ENCODE measurements at places on chromosomes 6 and 20.

- no peak for DNase-seq
These were observed 93.8 kb upstream of the RNF217 start for GRCh38 chr6:124868481-124868880.

GRCh38 chr6:149044528-149044927 lies 273.0 kb upstream of the TAB2 start:
- no peak for DNase-seq

DNA sequence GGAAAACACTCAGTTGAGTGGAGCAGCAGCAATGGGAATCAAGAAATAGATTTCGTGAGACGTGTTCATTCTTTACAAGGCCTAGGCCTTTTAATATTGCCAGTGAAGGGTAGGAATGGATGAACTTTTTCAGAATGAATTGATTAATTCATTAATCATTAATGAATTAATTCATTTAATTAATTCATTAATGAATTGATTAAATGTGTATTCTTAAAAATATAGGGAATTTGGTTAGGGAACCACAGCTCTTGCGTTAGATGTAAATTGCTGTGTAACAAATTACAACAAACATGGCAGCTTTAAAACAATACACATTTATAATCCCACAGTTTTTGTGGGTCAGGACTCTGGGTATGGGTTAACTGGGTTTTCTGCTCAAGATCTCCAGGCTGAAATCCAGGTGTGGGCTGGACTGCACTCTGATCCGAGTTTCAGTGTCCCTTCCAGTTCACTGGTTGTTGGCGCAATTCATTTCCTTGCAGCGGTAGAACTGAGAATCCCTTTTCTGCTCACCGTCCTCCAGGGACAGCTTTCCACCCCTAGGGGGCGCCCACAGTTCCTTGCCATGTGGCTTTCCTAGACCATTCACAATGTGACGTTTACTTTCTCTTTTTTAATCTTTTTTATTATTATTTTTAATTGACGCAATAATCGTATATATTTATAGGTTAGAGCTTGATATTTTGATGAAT lies 32.8 kb upstream of the BCAS1 start:
- DNase-seq = peak; percentile 22

DNA sequence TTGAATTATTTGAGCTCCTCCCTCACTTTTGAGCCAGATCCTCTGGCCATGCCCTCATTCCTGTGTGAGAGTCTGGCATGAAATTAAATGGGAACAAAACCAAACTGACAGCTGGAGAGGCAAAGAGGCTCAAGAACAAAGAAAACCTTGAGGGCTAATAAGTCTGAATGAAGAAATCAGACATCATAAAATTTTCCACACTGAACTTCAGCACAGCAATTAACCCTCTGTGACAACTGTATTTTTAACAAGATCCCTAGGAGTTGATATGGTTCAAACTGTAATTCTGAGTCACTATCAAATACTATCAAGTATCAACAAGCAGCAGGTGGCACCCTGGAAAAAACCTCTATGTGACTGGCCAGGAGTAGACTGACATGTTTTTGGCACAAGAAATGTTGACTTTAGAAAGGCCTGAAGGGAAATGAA lies 109.4 kb upstream of the EMILIN3 start:
- no peak for DNase-seq

DNA sequence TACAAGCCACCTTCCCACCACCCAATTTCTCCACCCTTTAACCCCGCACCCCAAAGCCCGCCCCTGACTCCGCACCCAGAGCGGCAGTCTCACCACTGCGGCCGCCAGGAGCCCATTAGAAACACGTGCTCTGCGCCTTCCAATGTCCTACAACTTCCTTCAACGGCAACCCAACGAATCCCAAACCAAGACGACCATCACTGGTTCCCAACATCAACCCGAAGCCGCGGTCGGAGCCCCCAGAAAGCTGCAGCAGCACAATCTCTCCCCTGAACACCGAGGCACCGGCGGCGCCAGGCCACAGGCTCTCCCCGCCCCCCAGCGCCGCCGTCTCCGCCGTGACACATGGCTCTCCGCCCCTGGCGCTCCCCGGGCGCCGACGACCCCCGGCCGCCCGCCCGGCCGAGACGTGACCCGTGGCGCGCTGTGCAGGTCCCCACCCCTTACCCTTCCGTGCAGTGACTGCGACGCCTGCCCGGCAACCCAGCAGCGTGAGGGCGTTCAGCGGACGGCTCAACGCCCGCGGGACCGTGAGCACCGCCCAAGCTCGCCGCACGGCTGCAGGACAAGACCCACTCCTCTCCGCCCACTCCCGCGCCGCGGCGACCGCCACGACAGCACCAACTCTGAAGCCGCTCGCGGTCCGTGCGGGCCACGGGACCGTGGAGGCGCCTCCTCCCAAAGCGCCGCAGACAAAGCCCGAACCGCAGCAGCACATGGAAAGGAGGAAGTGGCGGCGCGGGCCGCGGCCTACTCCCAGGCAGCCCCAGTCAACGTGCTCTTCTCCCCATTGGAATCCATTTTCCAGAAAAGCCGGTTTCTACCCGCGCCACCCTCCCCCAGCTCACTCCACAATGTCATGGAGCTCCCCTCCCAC lies 551 bp downstream of the SYNCRIP start:
- peak; percentile 40 for DNase-seq
